ENCODE measurements at places on chromosomes 1 and 21. TPM values are rescaled to one million over a fixed set of nuclear protein-coding genes. Genes with fewer than 3 reads are reported as not detected.

PIGR gene
- total RNA-seq, result 72.7 TPM

GRCh38 chr21:44582055-44582454 lies 1.7 kb upstream of the KRTAP10-5 start:
- no peak for DNase-seq

DNA sequence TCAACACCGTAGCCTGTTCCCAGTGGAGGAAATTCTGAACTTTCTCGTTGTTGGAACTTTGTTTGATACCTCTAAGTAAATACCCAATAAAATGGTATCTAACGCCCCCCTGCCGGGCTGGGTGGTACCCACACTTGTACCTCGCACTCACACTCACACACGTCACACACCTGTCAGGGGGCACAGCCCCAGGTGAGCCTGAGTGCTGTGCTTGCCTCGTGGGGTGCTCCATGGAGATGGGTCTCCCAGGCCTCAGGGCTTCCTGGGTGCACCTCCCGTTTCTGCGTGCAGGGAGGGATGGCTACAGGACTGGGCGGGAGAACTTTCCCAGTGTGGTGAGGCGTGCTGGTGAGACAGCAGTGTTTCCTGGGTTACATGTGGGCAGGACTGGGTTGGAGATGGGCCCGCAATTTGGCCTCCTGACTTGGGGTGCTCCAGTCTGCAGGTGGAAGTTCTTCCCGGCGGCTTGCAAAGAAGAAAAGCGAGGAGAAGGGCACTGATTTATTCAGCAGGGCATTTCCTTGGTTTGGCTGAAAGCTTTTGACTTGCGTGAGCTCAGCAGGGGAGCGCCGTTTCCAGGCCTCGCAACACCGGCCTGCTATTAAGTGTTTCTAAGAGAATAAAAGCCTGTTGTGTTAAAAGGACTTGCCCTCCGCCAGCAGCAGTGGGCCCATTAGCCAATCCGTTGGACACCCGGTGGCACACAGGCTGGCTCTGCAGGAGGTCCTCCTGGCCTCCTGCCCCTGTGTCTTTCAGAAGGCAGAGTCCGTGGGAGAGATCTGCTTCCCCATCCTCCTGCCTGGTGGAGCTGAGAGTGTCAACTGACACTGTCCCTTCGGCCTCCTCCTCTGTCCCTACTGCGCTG lies 79.7 kb downstream of the KIF26B start:
- peak; percentile 32 for DNase-seq

DNA sequence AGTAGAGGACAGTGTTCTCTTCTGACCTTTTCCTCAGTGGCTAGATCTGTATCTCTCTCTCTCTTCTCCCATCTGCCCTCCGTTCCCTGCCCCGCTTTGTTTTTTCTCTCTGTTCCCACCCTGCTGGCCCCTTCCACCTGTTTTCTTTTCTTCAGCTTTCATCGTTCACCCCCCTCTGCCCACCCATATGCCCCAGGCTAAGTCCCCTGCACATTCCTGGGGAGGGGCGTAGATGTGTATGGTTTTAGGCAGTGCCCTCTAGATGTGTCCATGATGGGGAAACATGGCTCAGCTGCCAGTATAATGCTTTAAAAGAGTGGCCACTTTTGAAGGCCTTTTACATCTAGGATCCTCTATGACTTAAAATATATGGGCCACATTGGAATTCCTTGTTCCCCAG lies 13.6 kb downstream of the S100A11 start:
- no peak for DNase-seq

- no peak for DNase-seq
Measured at GRCh38 chr1:90839323-90839722, 122.2 kb upstream of the BARHL2 start.

- no peak for DNase-seq
Measured at GRCh38 chr1:97046765-97047420, 325.3 kb downstream of the PTBP2 start.

DNA sequence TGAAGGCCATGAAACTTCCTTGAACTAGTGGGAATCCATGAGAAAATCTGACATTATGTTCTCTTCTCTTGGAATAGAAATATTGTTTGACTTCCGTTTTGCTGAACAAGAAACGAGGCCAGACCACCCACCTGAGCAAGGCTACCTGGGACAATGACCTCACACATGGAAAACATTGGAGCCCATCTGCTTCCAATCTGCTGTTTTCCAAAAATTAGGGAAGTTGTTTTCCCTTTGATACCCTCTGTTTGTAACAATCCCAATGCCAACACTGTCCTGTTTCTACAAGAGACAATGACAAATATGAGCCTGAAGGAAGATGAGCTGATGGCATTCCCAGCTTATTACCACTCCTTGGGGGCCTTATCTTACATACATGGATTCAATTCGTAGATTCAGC lies 29.4 kb downstream of the OR2C3 start:
- no peak for DNase-seq

DNA sequence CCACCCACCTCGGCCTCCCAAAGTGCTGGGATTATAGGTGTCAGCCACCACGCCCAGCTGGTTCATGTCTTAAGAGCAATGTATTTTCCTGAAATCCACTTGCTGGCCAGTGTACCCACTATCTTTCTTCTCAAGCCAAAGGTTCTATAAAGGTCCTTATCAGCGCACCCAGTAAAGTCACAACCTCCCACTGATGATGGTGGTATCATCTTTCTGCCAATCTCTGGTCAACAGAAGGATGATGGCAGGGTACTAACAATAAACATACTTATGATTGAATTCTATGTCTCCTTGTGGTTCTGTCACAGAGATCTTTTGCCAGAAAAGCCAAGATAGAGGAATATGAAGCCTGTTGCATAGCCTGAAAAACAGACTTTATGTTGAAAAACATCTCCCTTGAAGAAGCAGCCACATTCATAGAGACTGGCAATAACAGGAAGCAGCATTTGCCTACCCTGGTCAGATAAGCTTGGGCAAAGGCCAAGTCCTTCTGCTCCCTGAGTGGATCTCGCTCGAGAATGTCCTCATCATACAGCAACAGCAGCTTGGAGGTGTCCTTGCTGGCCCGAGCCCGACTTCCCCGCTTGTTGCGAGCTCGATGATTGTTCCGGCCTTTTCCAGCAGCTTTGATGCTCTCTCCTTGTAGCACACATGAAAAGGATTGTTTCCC lies 73.0 kb downstream of the DAP3 start:
- DNase-seq, result no peak

- DNase-seq, result no peak
Measured at GRCh38 chr1:978069-978834, 3.6 kb downstream of the PERM1 start.

DNA sequence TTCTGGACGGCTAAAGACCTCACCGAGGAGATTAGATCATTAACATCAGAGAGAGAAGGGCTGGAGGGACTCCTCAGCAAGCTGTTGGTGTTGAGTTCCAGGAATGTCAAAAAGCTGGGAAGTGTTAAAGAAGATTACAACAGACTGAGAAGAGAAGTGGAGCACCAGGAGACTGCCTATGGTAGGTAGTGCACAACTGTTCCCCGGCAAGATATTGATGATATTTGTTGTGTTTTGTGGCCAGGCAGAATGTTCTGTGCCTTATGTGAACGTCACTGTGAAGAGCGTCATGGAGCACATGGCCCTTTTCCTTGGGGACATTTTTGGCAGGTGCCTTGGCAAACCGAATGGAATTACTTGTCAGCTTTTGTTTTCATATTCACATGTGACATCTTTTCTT lies 191.7 kb downstream of the DISC1 start:
- DNase-seq, result no peak

Data from stomach (tissue), 19 donors.